Sigmoid colon (tissue), 7 donors: ENCODE measurements at places on chromosomes 11 and 22. TPM values are rescaled to one million over a fixed set of nuclear protein-coding genes. Genes with fewer than 3 reads are reported as not detected.
A peak's percentile ranks its signal among the peaks of the same experiment; 100 is the strongest.

Gene MB
- total RNA-seq = 12.8 TPM

DNA sequence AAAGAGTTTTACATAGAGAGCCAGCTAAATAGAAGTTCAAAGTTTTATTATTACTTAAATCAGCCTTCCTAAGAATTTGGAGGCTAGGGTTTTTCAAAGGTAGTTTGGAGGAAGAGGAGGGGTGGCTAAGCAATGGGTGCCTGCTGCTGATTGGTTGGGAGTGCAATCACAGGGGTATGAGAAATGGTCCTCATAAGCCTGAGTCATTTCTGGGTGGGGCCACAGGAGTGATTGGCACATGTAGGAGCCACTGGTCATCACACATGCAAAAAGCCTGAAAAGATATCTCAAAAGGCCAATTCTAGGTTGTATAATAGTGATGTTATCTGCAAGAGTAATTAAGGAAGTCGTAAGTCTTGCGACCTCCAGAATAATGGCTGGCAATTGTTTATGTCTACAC is 12.9 kb downstream of the OR51L1 start:
- no peak for DNase-seq

DNA sequence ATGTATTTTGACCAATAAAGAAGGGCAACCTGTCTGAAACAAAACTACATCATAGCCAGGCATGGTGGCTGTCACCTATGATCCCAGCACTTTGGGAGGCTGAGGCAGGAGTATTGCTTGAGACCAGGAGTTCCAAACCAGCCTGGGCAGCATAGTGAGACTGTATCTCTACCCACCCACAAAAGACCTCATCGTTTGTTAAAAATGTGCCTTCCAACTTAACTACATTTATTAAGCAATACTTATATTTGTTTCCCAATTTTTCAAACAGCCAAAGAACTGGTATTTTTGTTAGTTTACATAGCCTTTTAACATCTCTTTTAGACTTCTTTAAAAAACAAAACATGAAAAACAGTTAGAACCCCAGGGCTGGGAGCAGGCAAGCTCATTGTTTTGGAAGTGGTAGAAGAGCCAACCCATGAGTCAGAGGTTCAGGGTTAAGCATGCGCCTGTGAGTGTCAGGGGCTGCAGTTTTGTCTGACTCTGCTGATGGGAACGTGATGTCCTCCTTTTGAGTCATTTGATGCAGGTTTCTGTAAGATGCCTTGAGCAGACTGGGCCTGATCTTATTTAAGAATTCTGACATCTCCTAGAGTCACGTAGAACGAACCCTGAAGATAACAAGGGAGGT is 53.9 kb upstream of the CRTAM start:
- peak; percentile 77 for DNase-seq

Gene CDON
- 63.4 TPM for total RNA-seq

- DNase-seq = peak; percentile 84
Observed at GRCh38 chr11:64048042-64048854, 12.5 kb downstream of the FLRT1 start.

- no peak for DNase-seq
Observed at GRCh38 chr11:102940714-102941588, 14.6 kb downstream of the MMP13 start.

DNA sequence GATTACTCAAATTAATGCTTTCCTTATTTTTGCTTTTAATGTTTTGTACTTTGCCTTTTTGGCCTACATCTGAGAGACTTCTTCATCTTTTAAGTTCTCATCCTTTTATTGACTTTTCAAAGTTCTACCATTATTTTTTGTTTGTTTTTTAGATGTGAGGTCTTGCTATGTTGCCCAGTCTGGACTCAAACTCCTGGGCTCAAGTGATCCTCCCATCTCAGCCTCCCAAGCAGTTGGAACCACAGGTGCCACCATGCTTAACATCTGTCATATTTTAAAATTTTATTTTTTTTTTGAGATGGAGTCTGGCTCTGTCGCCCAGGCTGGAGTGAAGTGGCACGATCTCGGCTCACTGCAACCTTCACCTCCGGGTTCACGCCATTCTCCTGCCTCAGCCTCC is 57.8 kb downstream of the PPP6R2 start:
- no peak for DNase-seq

DNA sequence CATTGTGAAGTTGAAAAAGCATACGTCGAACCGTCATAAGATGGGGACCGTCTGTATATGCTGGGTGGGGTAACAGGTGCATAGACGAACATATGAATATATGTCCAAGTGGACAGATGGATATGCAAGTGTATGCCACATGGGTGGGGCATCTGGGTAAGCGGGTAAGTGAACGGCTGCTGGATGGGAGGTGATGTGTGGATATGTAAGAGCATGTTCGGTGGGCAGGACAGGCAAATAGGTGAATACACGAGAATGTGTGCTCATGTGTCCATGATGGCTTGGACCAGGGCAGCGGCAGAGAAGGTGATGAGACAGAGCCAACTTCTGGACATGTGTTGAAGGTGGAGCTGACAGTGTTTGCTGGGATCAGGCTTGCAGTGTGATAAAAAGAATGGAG is 12.0 kb downstream of the IFITM10 start:
- no peak for DNase-seq

DNA sequence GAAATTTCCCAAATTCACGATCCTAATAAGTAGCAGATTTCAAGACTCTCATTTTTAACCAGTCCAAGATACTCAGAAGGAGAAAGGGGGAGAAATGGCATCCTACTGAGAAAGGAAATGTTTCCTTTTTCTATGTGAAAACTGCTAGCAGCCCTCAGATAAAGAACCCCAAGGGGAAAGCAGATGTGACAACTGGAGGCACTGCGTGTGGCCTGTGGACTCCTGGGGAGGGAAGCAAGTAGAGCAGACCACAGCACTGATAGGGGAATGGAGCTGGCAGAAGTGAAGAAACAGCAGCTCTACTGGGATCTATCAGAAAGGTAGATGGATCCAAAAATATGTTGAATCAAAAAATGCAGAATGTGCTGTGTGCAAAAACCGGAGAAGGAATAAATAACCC is 239.7 kb upstream of the API5 start:
- DNase-seq = no peak

GRCh38 chr11:12552692-12553091 is 121.5 kb upstream of the TEAD1 start:
- peak; percentile 80 for DNase-seq
